ENCODE measurements at places on chromosomes 6 and 20.

GRCh38 chr6:111724505-111724904 is 118.8 kb upstream of the TRAF3IP2 start:
- DNase-seq: no peak

- DNase-seq: no peak
Measured at GRCh38 chr6:34332251-34333198, 59.9 kb downstream of the NUDT3 start.

DNA sequence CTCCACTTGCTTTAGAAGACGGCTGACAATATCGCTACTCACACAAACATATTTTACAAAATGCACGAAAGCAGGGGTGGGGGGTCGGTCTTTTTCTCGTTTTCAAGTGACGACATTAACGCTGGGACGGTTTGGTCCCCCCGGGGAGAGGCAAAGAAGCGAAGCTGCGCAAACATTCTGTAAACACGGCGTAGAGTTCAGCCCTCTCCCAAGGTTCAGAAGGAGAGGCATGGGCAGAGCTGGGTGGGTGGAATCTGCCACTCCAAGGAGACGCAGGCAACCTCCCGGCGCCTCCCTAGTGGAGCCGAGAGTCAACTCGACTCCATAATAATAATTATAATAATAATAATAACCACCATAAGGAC is 2.4 kb downstream of the NKX2-2 start:
- no peak for DNase-seq

DNA sequence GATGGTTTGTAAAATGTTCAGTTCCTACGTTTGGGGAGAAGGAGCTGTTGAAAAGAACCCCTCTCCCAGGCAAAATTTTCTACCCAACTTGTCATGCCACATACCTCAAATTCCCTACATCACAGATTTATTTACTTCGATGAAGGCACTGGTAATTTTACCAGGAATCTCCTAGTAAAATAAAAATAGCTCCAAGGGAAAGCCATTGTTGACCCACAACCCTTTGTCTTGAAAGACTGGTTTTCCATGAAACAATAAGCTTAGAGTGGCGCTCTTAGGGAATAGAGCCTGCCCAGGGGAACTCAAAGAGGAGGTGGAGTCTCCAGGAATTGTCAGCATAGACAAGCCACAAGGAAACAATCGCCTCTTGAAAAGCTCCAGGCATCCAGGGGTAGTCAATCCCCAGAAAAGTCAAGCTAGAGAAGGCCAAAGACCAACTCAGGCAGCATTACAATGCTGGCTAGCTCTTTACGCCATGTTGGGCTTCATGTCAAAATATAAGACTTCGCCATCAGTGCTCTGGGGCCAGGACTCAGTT is 99.2 kb upstream of the RREB1 start:
- DNase-seq: no peak

DNA sequence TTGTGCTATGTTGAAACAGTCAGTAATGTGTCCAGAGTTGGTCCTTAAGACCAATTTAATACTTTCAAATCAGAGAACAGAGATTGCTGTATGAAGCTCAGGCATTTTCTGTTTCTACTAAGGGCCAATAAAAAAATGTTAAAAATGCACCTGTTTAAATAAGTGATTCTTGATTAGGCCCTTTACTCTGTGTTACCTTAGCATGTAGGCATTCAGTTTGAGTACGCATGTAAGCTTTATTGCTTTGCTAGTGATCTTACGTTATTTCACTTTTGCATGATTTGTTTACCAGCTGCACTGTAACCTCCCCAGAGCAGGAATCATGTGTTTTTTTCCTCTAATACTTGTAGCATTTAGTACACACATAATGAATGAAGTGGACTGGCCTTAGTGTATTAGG is 61.0 kb downstream of the AFG1L start:
- DNase-seq: no peak

- DNase-seq: no peak
Measured at GRCh38 chr20:21004386-21005076, 101.6 kb downstream of the LINC00237 start.

- no peak for DNase-seq
Measured at GRCh38 chr20:32605167-32605656, 20.1 kb upstream of the NOL4L start.

- no peak for DNase-seq
Measured at GRCh38 chr6:40413239-40413638, 173.9 kb downstream of the LRFN2 start.

GRCh38 chr6:142884214-142885035 is 60.6 kb downstream of the HIVEP2 start:
- DNase-seq: no peak

- DNase-seq: no peak
Measured at GRCh38 chr6:134437376-134437775, 119.5 kb upstream of the SGK1 start.

GRCh38 chr6:26660000-26660361 is 435 bp upstream of the ZNF322 start:
- no peak for DNase-seq

GRCh38 chr6:47109281-47109680 is 67.1 kb upstream of the ADGRF1 start:
- DNase-seq: no peak

GRCh38 chr6:108665495-108666196 is 104.9 kb downstream of the FOXO3 start:
- DNase-seq: no peak

DNA sequence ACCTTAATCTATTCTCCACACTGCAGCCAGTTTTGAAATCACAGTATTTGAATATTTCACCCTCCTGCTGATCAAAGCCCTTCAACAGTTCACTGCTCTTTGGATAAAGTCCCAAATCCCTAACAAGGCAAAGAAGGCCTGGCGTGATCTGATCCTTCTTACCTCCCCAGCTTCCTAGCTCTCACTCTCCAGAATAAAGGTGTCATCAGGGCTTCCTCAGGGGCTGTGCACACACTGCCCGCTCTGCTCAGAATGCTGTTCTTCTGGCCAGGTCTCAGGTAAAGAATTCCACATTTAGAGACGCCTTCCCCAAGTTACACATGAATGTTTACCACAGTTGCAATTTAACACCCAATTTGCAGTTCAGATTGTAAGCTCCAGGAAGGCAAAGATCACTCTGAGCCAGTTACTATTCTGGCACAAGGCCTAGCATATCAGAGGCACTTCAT is 58.9 kb upstream of the MCM9 start:
- DNase-seq: no peak

DNA sequence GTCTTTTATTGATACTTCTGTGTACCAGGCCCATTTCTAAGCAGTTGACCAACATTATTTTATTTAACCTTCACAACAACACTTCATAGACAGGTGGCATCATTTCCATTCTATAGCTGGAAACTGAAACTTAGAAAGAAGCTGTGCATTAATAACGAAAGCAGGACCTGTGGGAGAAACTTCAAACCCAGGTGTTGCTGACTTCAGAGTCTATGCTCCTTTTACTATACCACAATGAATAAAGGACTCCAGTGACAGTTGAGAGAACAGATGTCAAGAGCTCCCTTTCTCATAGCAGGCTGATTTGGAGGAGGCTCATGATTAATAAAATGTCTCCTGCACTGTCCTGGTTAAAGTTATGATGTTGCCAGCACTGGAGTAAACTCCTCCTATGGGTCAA is 56.6 kb upstream of the POU3F2 start:
- no peak for DNase-seq

- no peak for DNase-seq
Measured at GRCh38 chr20:20713244-20713765, 861 bp upstream of the RALGAPA2 start.

GRCh38 chr6:152416652-152417051 is 220.5 kb downstream of the SYNE1 start:
- DNase-seq: no peak

DNA sequence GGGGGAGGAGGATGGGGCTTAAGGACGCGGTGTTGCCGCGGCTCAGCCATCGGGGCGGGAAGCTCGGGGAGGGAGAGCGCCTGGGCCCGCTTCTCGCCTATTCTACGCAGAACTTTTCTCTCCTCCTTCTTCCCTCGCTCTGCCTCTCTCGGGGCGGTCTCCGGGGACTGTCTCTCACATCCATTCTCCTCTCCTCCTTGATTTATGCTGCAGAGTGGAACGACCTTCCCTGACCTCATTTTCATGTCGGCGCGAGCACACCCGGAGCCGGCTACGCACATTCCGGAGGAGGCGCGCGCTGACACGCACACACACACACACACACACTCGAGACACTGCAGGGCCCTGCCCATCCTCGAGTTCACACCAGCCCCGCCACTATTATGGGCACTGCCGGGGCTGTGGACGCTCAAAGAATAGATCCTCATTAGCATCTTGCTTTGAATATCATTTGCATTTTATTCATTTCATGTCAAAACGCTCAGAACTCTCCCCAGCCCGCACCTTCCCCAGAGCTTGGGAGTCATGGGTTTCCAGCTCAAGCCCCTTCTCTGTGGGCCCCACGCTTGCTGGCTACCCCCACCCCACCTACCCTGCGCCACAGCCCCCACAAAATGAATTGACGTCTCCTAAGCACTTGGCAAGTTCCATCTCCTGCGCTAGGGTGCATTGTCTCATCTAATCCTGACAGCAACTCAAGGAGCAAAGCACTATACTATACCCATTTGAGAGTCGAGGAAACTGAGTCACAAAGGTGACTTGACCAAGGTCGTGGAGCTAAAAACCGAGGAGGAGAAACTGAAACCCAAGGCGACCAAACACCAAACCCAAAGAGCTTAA is 36.8 kb downstream of the NCR2 start:
- no peak for DNase-seq

- DNase-seq: no peak
Measured at GRCh38 chr20:18412221-18412901, 54.5 kb downstream of the DZANK1 start.

DNA sequence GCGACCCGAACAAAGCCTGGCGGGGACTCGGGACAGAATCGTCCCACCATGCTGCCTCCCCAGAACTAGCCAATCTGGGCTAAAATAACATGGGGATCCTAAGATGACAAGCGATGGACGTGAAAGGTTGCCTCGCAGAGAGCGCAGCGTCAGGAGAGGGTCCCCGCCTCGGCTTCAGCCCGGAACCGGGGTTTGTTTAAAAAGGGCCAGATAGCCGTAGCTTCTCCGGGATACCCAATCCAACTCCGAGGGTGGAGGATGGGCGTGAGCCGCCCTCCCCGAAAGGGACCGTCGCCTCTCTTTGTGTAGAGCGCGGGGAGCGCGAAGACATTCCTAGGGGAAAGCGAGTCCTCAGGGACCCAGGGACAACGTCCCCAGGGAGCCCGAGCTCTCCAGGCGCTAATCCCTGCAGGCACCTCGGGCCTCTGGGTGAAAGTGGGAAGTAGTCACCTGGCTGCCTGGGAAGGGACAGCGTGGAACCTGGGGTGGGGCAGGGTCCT is 643 bp downstream of the CD24 start:
- DNase-seq: no peak

GRCh38 chr6:11072101-11072500 is 21.5 kb upstream of the SMIM13 start:
- no peak for DNase-seq

DNA sequence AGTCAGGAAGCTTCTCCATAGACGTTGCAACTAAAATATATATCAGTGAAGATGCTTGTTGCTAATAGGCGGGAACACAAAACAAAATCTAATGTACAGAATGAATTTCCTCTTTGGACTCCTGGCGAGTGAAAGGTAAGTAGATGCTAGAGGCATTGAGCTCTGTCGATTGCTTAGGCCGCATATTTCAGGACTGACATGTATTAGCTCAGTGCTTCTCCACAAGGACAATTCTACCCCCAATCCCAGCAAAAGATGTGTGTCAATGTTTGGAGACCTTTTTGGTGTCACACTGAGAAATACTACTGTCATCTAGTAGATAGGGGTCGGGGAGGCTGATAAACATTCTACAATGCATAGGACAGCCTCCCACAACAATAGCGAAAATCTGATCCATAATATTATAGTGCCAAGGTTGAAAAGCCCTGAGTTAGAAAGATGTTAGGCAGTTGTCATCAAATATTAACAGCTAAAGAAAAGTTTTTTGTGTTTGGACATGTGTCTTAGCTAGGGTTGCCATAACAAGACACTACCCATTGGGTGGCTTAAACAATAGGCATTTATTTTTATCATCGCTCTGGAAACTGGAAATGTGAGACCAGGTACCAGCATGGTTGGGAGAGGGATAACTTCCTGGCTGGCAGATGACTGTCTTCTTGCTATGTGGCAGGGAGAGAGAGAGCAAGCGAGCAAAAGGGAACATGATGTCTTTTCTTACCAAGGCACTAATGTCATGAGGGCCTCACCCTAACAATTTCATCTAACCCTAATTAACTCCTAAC is 48.0 kb upstream of the BCAS1 start:
- no peak for DNase-seq

DNA sequence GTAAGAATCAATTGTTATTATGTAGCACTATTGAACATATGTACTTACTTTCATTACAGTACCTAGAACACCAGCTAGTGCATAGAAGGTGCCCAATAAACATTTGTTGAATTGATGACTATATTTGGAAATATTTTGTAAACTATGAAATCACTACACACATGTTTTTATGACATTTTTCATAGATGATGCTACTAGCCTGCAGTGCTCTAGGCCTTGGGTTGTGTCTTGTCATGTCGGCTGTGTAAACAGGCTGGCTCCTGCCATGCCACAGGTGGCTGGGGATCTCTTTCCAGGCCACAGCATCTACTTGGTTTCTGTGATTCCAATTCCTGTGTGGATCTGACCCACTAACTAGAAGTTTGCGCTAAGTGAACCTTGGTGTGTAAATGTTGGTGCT is 43.3 kb upstream of the EDN1 start:
- DNase-seq: no peak

- no peak for DNase-seq
Measured at GRCh38 chr6:88616380-88616779, 347.0 kb downstream of the RNGTT start.

GRCh38 chr6:11368264-11368663 is 135.8 kb upstream of the NEDD9 start:
- no peak for DNase-seq

GRCh38 chr6:36963451-36964290 is 9.1 kb downstream of the PI16 start:
- DNase-seq: no peak

- no peak for DNase-seq
Measured at GRCh38 chr6:112663698-112664097, 316.6 kb downstream of the RFPL4B start.

DNA sequence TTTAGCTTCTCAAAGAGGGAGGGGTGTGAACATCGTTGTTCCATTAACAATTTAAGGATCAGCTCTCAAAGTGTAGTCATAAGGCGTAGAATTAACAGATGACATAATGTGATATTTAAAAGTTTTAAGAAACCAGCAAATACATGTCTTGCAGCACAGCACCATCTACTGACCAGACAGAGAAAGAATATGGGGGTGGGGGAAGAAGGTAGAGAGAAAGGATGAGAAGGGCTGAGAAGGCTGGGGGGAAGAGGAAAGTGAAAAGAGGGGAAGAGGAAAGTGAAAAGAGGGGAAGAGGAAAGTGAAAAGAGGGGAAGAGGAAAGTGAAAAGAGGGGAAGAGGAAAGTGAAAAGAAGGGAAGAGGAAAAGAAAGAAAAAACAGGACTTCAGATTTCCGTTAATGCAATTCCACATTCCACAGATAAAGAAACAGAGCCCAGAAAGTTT is 80.9 kb downstream of the HAO1 start:
- DNase-seq: no peak

- no peak for DNase-seq
Measured at GRCh38 chr6:67165606-67166005, 1458.6 kb upstream of the EYS start.

All from GM04503 (cell line).